ENCODE measurements at places on chromosomes 4 and X. TPM values are rescaled to one million over a fixed set of nuclear protein-coding genes. Genes with fewer than 3 reads are reported as not detected.

Gene SMARCA1
- 20.0 TPM for polyA plus RNA-seq

Gene N4BP2
- 0.71 TPM for polyA plus RNA-seq

- no peak for DNase-seq
These were observed 2.8 kb downstream of the UPRT start for GRCh38 chrX:75276666-75277065.

GRCh38 chr4:73028621-73029020, 40.9 kb downstream of the COX18 start:
- DNase-seq = no peak

DNA sequence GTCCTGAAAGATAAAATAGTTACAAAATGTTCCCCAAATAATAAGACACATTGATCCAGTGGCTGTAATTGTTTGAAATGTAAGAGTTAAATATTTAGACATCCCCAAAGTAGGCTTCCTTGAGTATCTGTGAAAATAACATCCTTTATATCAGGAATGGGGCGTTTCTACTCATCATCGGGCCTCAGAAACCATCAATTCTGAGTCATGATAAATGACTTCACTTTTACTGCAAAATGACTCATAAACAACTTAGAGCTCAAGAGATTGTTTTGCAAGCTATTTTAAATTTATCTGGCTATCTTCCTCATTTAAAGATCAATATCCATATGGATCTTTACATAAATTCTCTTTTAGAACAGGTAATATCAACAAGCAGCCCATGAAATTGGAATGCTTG, 369.4 kb upstream of the CNKSR2 start:
- DNase-seq = no peak

GRCh38 chr4:10158333-10158942, 41.8 kb upstream of the WDR1 start:
- no peak for DNase-seq
